ENCODE measurements at places on chromosomes 4 and X.

GRCh38 chr4:81562093-81562492 lies 90.4 kb upstream of the RASGEF1B start:
- no peak for DNase-seq

DNA sequence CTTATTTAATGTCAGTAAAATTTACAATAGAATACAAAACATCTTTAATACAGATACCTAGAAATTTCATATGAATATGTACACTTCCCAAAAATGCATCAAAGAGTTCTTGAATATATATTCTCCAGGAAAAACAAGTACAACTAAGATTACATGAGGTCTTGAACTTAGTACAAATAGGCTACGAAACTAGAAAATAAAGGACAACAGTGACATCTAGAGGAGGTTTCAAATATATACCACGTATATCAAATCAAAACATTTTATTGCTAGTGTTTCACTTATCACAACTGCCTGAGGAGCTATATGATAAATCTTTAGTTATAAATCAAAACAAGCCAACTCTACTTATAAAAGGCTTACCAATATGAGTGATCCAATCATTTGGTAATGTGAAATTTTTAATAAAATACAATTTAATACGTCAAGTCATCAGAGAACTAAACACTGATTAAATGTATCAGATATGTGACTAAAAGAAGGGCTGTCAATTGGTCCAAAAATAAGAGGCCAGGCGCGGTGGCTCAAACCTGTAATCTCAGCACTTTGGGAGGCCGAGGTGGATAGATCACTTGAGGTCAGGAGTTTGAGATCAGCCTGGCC lies 36.6 kb downstream of the ANAPC10 start:
- no peak for DNase-seq

DNA sequence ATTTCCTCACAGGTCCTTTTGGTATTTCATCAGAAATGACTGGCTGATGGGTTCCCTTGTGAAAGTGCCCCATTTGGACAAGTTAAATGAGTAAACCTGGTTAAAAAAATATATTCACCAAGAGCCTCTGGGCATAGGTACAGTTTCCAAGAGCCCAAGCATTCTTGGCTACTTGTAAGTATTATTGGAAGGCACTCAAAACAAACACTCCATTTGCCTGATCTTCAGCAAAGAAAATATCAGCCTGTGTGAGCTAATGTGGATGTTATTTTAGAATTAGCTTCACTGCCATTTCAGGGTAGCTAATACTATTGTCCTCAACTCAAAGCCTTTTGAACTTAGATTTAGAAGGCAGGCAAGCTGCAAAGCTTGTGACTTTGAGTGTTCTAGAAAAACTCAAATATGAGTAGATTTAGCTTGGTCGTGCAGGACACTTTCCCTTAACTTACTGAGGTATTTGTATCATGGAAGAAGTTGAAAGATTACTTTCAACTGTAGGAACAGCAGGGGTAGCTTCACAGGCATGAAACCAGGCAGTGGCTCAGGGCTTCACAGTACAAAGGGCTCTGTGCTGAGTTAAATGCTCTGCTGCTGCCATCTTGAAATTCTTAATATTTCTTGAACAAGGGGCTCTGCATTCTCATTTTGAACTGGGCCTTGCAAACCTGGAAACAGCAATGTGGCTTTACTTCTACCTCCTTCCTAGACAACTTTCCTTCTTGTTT lies 177.2 kb downstream of the AMELX start:
- DNase-seq: no peak

DNA sequence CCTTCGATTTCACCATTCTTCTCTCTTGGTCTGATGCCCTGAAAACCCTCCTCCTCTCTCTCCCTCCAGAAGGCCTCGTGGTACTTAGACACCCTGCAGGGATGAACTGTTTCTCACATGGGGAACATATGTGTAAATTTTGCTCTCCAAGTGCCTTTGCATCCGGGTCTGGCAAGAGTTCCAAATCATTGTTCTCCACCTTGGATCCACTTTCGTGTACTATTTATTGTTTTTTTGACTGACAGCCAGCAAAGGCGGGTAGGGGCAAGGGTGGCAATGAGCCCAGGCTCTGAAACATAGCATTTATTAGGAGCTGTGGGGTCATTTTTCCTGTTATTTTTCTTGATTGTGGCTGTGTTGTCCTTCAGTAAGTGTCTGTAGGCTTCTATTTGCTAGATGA lies 81.7 kb downstream of the RTL5 start:
- DNase-seq: no peak

DNA sequence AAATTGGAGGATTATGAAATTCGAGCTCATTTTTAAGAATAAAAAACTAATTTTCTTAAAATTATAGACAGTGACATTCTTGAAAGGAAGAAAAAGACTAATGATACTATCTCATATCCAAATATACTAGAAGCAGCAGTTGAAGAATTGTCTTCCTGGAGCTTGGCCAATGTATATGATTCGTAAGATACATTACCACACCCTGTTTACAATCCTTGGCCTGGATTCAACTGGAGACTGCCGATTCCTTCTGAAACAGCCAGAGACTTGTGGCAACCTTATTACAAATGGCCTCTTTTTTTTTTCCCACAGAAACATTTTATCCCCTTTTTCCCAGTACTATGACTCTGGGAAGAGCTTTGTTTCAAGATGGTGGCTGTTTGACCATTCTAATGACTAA lies 571.2 kb upstream of the FAT1 start:
- no peak for DNase-seq

GRCh38 chrX:25523574-25524540 lies 508.1 kb upstream of the ARX start:
- DNase-seq: peak; percentile 32

DNA sequence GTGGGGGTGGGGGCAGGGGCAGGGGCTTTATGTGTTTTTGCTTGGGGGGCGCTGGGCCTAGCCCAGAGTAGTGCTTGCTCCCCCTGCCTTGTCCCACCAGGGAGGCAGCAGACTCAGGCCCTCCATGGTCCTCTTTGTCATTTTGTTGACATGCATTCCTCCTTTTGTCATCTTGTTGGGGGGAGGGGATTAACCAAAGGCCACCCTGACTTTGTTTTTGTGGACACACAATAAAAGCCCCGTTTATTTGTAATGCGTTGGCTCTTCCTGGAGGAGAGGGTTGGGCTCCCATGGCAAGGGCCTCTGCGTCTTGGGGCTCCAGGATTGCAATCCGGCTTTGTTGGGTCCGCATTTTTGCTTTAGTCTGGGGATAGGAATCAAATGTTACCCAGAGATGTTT lies 2.2 kb downstream of the EMD start:
- DNase-seq: no peak

DNA sequence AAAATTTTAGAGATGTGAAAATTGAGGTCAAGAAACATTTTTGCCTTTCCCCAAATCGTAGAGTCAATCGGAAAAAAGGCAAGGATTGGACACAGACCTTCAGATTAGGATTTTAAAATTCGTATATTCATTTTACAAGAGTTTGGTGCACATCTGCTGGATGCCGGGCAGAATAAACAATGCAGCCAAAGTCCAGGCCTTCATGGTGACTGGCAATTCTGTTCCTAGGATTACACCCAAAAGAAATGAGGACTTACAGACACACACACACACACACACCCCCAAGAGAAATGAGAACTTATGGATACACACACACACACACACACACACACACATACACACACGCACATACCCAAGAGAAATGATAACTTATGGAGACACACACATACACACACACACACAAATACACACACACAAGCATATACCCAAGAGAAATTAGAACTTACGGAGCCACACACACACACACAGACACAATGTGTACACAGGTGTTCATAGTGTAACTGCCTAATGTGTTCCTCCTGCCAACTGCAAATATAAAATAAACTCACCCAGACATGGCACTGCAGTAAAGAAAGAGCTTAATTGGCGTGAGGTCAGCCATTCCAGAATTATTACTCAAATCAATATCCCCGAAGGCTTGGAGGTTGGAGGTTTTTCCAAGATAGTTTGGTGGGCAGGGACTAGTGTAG lies 165.7 kb upstream of the STS start:
- no peak for DNase-seq

- no peak for DNase-seq
Measured at GRCh38 chr4:134702374-134702773, 500.8 kb upstream of the PABPC4L start.

DNA sequence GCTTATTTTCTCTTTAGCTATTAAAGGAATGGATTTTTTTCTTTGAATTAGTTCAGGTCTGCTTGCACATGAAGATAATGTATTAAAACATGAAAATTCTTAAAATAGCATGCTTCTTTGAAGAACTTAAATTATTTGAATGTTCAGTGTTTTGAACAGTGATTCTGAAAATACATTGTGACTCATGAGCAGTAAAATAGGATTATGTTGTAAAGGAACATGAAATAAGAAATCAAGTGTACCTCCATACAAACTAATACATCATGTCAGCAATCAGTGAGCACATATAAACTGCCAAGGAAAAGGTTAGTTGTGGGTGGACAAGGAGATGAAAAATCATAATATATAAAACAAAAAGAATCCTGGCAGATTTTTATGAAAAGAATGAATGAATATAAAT lies 66.1 kb downstream of the SNX25 start:
- DNase-seq: no peak
